Renal cortex interstitium (tissue), 15 donors: ENCODE measurements at places on chromosomes 11 and 22. TPM values are rescaled to one million over a fixed set of nuclear protein-coding genes. Genes with fewer than 3 reads are reported as not detected.

DNA sequence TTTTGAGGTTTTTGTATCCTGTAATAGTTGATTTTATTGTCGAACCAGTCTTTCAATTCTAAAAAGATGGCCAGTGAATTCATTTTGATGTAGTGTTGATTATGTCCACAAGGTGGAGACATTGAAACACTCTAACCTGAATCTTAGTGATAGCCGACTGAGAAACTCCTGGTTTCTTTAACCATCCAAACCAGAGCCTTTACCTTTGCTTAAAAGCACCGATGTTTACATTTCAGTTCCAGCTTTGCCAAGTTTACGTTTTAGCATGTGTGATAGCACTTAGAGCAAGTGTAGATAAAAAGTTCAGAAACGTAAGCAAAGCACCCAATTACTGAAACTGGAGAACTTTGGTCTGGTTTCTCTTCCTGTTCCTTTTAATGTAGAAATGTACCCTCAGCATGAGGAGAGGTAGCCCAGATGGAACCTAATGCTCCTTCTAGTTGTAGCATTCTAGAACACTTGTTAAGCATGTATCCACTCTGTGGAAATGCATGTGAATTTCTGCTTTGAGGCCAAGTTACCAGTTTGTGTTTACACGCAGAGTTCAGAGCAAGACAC is 208.6 kb downstream of the DBX1 start:
- DNase-seq = no peak

GRCh38 chr11:37688456-37688855 is 1090.4 kb upstream of the RAG2 start:
- DNase-seq = no peak

DNA sequence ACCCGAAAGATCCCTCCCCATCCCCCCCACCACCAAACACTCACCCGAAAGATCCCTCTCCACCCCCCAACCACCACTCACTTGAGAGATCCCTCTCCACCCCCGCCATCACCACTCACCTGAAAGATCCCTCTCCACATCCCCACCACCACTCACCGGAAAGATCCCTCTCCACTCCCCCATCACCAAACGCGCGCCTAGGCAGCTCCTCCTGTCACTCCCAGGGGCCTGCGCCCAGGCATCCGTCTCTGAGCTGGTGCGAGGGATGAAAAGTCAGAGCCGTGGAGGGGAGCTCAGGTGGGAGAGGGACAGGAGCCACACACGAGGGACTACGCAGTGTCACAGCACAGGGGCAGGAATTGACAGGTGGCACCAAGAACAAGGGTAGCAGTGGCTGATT is 11.5 kb downstream of the KIAA0930 start:
- no peak for DNase-seq

DNA sequence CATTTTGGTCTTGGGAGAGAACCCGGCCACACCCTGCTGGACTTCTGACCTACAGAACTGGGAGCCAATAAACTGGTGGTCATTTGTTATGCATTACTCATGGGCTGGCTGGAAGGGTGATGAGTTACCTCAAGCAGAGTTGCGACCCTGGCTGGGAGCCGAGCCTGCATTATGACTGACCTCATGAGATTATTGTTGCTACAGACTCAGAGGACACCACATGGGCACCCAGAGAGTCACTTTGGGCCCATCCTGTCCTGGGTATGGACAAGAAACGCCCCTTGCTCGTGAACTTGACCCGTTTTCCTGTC is 531.7 kb downstream of the TBC1D22A start:
- DNase-seq = no peak

The MS4A7 gene
- 6.0 TPM for polyA plus RNA-seq
